ENCODE measurements at places on chromosomes 5 and 9.

DNA sequence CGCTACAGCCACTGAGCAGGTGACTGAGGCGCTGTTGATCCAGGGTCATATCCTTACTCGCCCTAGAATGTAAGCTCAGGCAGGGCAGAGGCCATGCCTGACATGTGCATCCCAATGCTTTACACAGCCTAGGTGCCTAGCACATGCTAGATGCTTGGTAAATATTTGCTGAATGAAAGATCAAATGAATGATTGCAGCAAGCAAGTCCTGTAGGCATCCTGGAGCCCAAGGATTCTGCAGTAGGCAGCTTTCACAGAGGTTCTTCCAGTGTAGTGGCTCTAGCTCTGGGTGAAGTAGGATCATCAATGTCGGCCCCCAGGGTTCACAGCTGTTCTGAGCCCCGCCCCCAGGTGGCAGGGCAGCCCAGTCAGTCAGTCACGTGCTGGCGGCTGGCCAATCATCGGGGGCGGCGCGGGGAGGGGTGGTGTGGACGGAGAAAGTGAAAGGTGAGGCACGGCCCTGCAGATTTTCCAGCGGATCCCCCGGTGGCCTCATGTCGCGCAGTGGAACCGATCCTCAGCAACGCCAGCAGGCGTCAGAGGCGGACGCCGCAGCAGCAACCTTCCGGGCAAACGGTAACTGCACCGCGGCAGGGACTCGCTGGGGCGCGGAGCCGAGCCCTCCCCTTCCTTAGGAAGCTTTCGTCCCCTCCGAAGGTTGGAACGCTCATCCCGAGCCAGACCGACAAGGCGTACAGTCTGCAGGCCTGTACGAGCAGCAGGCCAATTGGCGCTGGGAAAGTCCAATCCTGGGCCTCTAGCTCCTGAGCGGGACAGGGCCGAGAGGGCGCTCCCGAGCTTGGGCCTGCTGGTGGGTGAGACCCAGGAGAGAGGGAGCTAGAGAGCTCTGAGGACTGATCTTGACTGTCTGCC lies at the start of gene GALT:
Gene GALT, plus strand, starts transcription at position 465 of the 873 bp plus-strand sequence. Its CDS starts 30 bp downstream, at position 495.
- DNase-seq, result peak; percentile 89

DNA sequence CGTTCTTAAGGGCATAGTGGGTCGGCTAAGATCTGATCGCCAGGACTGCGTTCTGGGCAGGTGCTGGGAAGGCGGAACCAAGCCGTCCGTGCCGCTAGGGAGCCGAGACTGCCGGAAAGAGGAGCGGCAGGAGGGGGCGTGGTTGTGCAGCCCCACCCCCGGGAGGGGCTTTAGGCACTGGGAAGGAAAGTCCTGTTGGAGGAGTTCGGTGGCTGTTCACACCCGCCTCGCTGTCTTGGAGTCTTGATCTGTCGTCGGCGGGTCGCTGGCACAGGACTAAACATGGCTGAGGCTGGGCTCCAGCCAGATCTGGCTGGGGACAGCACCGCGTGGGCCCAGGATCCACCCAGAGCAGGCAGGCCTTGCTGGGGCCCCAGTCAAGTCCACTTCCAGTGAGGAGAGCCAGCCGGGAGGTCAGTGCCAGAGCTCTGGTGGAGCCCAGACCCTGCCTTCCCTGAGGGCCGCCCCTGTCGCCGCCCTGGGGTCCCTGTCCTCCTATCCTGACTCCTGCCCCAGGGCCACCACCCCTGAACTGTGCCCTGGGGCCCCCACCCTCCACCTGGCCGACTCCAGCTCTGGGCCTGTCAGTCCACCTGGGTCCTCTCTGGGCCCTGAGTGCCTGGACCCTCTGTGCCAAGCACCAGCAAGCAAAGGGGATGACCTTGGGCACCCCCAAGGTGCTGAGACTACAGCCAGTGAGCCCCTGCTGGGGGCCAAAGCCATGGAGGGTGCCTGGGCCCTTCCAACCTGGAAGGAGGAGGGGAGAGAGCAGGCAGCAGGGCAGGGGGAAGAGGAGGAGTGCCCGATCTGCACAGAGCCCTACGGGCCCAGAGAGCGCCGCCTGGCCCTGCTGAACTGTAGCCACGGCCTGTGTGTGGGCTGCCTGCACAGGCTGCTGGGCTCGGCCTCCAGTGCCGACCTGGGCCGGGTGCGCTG lies 4.5 kb downstream of the RNF208 start:
- no peak for DNase-seq

DNA sequence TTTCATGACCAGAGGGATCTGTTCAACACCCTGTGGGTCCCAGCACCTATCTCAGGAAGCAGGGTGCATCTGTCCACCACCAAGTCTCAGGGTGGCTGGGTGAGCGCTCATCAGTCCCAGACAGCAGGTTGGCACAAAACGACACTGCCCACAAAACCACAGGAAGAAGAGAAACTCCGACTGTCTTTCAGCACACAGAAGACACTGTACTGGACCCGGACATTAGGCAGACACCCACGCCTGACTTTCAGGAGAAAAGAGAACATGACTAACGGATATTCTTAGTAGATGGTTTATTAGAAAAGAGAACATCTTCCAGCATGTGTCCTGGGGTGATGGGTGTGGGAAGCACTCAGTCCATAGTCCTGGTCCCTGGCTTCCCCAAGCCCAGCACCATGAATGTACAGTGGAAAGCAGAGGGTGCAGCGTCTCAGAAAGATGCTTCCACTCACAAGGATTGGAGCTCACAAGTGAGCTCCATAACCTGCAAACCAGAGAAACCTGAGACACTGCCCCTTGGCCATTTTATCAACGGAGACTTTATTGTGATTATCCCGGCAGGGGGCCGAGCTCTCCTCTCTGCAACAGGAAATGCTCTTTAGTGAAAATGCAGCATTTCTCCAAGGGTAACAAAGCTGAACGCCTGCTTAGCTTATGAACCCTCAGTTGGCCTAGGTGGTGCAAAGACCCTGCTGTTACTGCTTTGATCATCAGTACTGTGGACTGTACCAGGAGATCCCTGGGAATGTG lies 35.8 kb upstream of the LCP2 start:
- peak; percentile 2 for DNase-seq

DNA sequence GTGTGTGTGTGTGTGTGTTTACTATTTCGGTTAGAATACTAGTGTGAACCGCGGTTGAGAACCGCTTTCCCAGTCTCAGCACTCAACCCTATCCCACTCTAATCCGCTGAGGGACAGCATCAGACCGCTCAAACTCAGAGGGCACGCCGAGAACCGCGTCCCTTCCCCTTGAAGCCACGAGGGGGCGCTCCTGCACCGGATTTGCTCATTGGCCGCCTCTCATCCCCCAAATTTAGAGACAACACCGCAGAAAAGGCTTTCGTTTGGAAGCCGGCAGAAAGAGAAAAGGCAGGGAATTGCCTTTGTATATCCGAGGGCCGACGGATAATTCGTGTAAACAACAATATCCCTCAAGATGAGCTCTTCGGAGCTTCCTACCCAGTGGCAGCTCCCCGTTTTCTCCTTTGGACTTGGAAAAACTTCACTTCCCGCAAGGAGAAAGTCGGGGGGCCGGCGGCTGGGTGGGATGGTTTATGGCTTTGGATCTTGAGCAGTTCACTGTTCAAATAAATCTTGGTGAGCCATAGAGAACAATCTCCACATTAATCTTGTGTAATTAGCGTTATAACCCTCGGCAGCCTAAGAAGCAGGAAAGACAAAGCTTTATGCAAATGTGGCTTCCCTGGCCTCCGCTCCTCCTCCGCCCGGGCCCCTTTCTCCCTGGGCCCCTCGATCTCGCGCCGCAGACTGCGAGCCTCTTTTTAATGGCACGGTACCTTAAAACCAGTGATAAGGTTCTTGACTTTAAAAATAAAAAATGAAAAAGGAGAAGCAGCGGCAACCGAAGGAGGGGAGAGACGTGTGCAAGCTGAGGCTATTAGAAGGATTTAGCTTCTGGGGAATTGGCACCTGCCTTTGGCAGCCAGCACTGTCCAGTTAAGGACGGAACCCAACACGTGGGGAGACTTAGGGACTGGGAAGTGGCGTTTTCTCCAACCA lies 296.8 kb downstream of the PARP8 start:
- peak; percentile 57 for DNase-seq

GRCh38 chr9:14618836-14619420 lies 74.3 kb downstream of the ZDHHC21 start:
- DNase-seq, result no peak

- DNase-seq, result no peak
Measured at GRCh38 chr5:96986450-96986849, 50.6 kb downstream of the LNPEP start.

DNA sequence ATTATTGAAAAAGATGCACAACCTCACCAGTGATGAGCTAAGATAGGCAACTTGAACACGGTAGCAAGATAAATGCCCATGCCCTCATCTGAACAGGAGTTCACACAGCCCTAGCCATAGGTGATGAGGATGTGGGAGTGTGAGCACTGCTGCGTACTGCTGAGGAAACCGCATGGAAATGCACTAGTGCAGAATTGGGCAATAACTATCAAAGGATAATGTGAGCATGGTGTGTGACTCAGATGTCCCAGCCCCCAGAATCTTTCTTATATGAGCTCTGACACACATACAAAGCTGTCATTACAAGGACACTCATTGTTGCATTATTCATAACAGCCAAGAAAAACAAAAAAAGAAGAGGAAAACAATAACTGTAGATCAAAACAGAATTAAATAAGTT lies 521.2 kb downstream of the IRX1 start:
- DNase-seq, result no peak

DNA sequence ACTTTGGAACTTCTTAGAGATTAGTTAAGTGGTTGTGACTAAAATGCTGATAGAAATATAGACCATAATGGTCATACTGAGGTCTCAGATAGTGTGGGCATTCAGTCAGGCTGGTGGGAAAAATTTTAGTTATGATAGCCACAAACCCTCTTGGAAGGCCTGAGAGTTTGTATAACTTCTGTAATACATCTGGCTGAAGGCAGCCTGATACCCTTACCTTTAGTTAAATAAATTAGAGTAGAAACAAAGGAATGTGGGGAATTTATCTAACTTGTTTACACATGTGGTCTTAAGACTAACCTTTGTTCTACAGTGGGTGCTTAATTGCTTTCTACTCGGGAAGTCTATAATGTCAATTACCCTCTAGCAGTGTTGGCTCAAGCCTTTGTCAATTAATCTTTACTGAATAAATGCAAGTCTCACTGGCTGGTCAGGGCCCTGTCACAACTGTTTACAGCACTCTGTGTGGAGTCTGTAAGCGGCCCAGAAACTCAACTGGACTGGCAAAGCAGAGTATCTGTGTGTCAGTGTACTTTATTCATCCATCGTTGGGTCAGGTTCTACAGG lies 184.0 kb downstream of the FBXO4 start:
- no peak for DNase-seq

- no peak for DNase-seq
Measured at GRCh38 chr5:91244380-91245073, 138.6 kb downstream of the ARRDC3 start.

DNA sequence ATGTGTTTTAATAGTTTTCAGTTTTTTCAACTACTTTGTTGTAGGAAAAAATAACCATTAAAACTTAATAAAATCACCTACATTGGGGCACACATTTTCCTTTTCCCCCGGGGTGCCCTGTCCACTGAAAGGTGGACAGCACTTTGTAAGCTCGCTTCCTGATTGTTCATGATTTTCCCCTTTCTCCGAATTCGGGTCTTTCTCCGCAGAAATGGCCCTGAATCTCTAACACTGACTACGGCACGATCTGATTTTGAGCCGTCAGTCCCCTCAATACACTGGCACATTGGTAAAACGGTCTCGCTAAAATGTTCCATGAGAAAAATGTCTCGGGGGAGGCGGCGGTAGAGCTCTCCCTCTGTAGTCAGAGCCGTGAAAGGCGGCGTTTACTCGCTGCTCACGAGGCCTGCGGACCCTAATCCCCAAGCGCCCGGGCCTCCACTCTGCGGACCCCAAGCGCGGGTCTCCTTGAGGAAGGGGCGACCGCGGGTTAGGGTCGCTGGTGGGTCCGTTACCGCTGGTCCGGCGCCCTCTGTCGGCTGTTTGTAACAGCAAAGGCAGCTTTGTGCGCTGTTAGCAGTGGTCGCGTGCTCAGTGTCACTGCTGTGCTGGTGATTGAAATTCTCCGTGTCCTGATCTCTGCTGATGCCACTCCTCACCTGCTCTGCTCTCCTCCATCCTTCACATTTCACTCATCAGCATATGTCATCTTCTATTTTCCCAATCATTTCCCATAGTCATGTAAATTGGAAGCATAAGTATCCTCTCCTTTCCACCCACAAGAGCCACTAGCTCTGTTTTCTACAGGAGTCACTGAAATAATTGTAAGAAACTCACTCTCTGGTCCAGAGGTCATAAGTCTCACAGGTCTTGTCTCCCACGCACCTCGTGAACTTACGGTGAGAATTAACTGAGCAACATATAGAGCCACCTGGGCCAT lies 10.8 kb upstream of the IFNA2 start:
- peak; percentile 27 for DNase-seq

GRCh38 chr9:87725900-87726709 lies at the start of gene CTSL:
Gene CTSL (plus strand): TSS chr9:87726119. CDS start chr9:87727604, 1,485 bp downstream.
- peak; percentile 86 for DNase-seq

DNA sequence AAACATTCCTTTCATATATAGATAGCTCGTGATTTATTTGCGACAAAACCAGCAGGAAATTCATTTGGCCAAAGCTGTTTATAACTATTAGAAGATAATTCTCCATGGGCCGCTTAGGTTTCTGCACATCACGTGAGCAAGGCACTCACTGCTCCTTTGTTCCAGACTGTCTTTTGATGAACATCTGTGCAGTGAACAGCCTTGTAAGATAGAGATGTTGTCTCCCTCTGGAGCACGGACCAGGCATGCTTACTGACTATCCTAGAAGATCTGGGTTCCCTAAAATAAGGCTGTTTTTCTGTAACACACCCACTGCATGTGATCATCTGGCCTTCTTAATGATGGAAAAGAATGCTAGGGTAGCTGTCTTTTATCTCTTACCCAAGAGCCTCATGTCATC lies 30.9 kb downstream of the YIPF5 start:
- no peak for DNase-seq

- DNase-seq, result no peak
Measured at GRCh38 chr5:9112520-9113291, 433.2 kb downstream of the SEMA5A start.

GRCh38 chr9:33065157-33066076 lies 11.1 kb downstream of the SMU1 start:
- no peak for DNase-seq

DNA sequence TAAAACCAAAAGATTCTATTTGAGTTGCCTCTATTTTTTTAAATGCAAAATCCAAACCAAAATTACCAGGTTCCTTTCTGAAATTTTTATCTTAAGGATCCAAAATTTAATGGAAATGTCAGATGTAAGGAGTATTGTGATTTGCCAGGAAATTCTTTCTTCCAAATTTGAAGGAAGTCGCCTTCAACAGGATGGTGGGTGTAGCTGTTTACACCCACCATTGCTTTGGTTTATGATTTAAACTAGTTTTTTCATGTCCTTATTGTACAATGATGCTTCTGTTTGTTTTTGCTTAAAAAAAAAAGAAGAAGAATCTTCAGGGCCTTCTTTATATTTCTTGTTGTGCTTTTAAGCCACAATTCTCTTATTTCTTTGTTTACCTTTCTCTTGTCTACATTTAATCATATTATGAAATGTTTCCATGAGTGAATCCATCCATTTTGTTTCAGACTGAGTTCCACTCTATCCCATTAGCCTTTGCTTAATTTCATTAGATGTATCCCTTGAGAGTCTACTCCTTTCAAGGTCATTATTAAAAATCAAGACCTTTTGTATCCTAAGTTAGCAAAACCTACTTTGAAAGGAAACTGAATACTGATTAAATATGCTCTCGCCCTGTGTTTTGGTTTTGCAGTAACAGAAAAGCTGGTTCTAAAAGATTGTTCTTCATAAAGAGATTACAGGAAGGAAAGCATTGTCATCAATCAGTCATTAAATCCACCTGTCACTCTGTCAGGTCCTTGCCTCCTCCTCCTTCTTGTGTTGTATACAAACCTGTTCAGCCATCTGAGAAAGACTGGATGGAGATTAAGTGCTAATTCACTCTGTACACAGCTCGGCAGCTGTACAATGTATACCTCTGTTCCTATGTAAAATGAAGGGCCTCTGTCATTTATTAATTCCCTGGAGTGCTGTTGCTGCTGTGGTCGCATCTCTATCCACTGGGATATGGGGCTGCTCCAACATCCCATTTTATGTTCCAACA lies 45.5 kb upstream of the SLC2A8 start:
- DNase-seq, result no peak

Measured in EL (cell line).